ENCODE measurements at places on chromosomes 6 and 20. TPM values are rescaled to one million over a fixed set of nuclear protein-coding genes. Genes with fewer than 3 reads are reported as not detected.
A peak's percentile ranks its signal among the peaks of the same experiment; 100 is the strongest.

Gene CBLN4
- total RNA-seq = not detected

GRCh38 chr6:13743736-13744127 lies 32.1 kb upstream of the RANBP9 start:
- H3K4me3 ChIP-seq = no peak overlapping the region
- no peak for DNase-seq
- H3K27me3 ChIP-seq = no peaks in the 10 kb centered on the region
- no peaks in the 10 kb centered on the region for H3K36me3 ChIP-seq
- no peaks in the 10 kb centered on the region for H3K4me1 ChIP-seq

- H3K4me3 ChIP-seq = peak overlapping the region; percentile 94
- peaks cover 16% of the 10 kb centered on the region for H3K36me3 ChIP-seq
- H3K27ac ChIP-seq = peak overlapping the region; percentile 98
- H3K27me3 ChIP-seq = no peaks in the 10 kb centered on the region
- H3K4me1 ChIP-seq = no peaks in the 10 kb centered on the region
- DNase-seq = peak; percentile 77
These were observed 709 bp downstream of the SCAND1 start for GRCh38 chr20:35953387-35954199.

GRCh38 chr20:20851385-20851784 lies 138.9 kb upstream of the RALGAPA2 start:
- no peaks in the 10 kb centered on the region for H3K36me3 ChIP-seq
- H3K4me3 ChIP-seq = no peak overlapping the region
- H3K4me1 ChIP-seq = no peaks in the 10 kb centered on the region
- H3K27ac ChIP-seq = no peak overlapping the region
- DNase-seq = no peak

Gene COL20A1
- total RNA-seq = 0.44 TPM
